ENCODE measurements at places on chromosomes 4 and X. TPM values are rescaled to one million over a fixed set of nuclear protein-coding genes. Genes with fewer than 3 reads are reported as not detected.

GRCh38 chrX:38870361-38870895 is 69.2 kb downstream of the MID1IP1 start:
- no peak overlapping the region for H3K27ac ChIP-seq
- H3K4me3 ChIP-seq, result no peak overlapping the region
- H3K36me3 ChIP-seq, result no peaks in the 10 kb centered on the region
- no peak for DNase-seq
- no peaks in the 10 kb centered on the region for H3K27me3 ChIP-seq

DNA sequence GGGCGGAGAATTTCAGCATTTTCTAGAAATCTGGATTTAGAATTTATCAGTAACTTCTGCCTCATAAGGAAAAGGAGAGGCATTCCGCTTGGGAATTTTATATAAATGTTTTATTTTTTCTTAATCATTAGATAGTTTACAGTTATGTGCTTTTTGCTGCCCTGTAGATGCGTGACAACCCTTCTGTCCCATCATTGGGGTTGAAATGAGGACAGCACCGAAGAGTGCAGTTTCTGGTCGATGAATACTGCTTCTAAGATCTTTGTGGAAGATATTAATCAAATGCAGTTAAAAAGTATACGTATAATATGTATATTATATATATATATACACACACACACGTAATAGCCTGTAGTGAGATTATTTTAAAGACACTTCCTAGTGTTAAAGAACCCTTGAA is 1.5 kb downstream of the RBPJ start:
- no peak overlapping the region for H3K27ac ChIP-seq
- H3K4me3 ChIP-seq, result no peak overlapping the region
- peaks cover 33% of the 10 kb centered on the region for H3K4me1 ChIP-seq
- no peak for DNase-seq
- no peaks in the 10 kb centered on the region for H3K27me3 ChIP-seq

DNA sequence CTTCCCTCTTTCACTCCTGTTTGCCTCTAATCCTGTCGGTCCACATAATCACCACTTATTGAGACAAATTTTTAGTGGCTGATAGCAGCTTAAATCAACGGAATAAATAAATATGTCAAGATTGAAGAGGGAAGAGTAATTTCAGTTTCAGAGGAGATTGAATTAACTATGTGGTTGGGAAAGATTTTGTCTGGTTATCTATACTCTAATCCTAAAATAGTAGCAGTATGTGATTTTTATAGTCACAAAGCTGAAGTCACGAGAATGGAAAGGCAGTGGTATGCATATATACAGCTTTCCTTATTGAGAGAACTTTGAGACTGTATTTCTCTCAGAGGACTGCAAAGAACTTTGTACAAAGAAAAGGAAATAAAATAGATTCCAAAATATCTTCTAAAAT is 493.3 kb downstream of the FAT4 start:
- no peaks in the 10 kb centered on the region for H3K4me1 ChIP-seq
- no peaks in the 10 kb centered on the region for H3K27me3 ChIP-seq
- no peak for DNase-seq
- no peak overlapping the region for H3K27ac ChIP-seq
- H3K36me3 ChIP-seq, result no peaks in the 10 kb centered on the region
- H3K4me3 ChIP-seq, result no peak overlapping the region

- no peaks in the 10 kb centered on the region for H3K27me3 ChIP-seq
- no peaks in the 10 kb centered on the region for H3K36me3 ChIP-seq
- no peaks in the 10 kb centered on the region for H3K4me1 ChIP-seq
- no peak overlapping the region for H3K27ac ChIP-seq
- no peak overlapping the region for H3K4me3 ChIP-seq
- DNase-seq, result no peak
Measured at GRCh38 chrX:19798423-19798822, 89.0 kb downstream of the SH3KBP1 start.

The CT45A3 gene
- total RNA-seq, result not detected

Measured in body of pancreas (tissue), 4 donors.